ENCODE measurements at places on chromosomes 16 and 17.

- DNase-seq = no peak
These were observed 38.7 kb upstream of the IL21R start for GRCh38 chr16:27363246-27363632.

GRCh38 chr16:69741951-69742904, 12.5 kb downstream of the NOB1 start:
- no peak for DNase-seq

DNA sequence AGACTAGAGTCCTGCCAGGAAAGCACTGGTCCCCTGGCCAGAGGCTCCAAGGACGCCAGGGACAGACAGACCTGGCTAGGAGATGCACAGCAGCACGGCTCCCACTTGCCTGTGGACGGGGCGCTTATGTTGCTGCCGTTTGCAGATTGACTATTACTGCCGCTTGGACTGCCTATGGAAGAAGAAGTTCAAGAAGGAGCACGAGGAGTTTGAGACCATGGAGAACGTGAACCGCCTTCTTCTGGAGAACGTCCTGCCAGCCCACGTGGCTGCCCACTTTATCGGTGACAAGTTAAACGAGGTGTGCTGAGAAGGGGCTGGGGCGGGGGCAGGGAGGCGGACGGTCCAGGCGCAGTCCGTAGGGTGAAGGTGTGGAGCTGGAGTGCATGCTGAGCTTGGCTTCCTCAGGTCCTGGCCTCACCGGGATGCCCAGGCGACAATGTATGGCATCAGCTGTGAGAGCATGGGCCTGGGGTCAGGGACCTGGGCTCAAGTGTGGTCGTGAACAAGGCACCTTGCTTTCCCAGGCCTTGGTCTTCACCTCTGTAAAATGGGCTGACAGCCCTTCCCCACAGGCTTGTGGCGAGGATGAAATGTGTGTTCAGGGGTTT, 45.6 kb downstream of the ADCY7 start:
- DNase-seq = no peak

DNA sequence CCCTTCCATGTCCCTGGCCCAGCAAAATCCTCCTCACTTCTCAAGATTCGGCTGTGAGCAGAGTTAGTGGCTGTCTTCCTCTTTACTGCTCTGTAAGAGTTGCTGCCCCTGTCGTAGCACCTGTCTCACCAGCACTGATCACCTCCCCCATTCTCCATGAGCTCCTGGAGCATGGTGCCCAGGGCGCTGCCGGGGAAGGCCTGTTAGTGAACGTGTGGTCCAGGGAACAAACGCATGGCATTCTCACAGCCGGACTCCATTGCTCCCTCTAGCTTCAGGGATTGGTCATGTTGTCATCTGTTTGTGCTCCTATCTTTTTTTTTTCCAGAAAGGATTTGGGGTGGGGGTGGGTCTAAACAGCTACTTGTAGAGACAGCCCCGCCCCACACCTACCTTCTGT, 141.2 kb downstream of the CMIP start:
- DNase-seq = no peak

- peak; percentile 87 for DNase-seq
These were observed 44.5 kb downstream of the LAT start for GRCh38 chr16:29029168-29029994.

GRCh38 chr16:143047-143446, 4.6 kb upstream of the NPRL3 start:
- DNase-seq = no peak
